ENCODE measurements at places on chromosomes 3 and 15. TPM values are rescaled to one million over a fixed set of nuclear protein-coding genes. Genes with fewer than 3 reads are reported as not detected.

Gene INTS14
- total RNA-seq = 28.7 TPM

Gene GOLGA8M
- total RNA-seq = not detected

Gene CATSPER2
- under 0.01 TPM for total RNA-seq

Gene CASR
- total RNA-seq = not detected

Gene CAMK2N2
- 0.65 TPM for total RNA-seq

Gene MYRIP
- 0.54 TPM for total RNA-seq

Gene CMTM6
- total RNA-seq = 75.3 TPM

Gene GABRA5
- total RNA-seq = not detected

Gene RTP4
- total RNA-seq = 0.18 TPM

Gene HTR3E
- total RNA-seq = not detected

Gene TMEM207
- total RNA-seq = not detected

Gene KCNH8
- not detected for total RNA-seq

Gene ACOX2
- 9.9 TPM for total RNA-seq

Gene UNC13C
- total RNA-seq = not detected

Gene EFCAB12
- total RNA-seq = not detected

Gene GRM7
- not detected for total RNA-seq

Gene NRROS
- 1.3 TPM for total RNA-seq

Gene SLC12A1
- total RNA-seq = not detected

Gene KIF15
- 4.2 TPM for total RNA-seq

Gene SLC2A2
- not detected for total RNA-seq

Gene TNNC1
- total RNA-seq = not detected

Gene FBXO22
- total RNA-seq = 19.7 TPM

Gene SERPINI2
- total RNA-seq = not detected

Gene GPR149
- total RNA-seq = not detected

Gene WDR93
- total RNA-seq = not detected

Gene GPR15
- not detected for total RNA-seq

Gene TPRG1
- total RNA-seq = 5.8 TPM

Measured in cardiac atrium fibroblast (primary cell).